ENCODE measurements at places on chromosomes 3 and 15.

DNA sequence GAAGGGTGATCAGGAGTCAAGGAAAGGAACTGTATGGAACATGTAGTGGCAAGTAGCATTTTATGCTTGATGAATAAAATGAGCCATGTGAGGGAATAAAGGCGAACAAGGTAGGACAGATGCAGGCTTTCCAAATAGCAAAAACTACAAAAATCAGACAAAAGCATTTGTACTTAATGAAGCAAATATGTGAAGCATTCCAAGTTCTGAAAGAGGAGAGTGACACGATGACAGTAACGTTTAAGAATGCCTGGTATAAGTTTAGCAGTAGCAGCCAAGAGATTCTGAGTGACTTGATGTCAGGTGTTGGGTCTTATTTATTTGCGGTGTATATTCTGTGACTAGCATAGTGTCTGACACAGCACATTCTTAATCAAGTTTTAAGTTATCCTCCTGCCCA lies 408.2 kb upstream of the RASGRP1 start:
- DNase-seq, result no peak

DNA sequence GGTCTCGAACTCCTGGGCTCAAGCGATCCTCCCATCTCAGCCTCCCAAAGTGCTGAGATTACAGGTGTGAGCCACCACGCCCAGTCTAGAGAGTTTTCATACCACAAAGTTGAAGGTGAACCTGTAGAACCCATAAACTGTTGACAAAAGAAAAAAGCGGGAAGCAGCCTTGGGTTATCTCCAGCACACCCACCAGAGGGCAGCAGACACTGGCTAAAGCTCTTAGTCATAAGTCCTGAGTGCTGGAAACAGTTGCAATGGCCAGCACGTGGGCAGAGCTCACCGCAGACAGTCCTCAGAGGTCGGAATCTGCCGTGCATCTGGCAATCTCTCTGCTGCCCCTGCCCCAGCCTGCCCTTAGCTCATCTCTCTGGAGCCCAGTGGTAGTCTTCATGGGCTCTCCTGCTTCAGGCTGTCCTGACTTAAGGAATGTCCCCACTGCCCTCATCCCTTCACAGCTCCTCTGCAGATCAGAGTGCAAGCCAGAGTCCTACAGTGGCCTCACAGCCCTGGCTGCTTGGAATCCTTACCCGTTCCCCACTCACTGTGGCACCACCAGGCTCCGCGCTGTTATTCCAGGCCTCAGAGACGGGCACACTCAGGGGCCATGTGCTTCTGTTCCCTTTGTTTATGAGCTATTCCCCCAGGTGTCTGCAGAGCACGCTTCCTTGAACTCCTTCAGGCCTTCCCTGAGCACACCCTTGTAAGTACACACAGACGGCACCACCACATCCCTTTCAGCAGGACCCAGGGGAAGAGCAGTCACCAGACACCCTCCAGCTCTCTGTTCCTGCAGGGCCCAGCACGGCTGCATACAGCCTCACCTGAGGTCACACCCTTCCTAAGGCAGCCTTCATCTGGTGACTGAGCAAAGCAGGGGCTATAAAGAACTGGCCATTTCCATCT lies 8.8 kb upstream of the ELP6 start:
- peak; percentile 44 for DNase-seq

DNA sequence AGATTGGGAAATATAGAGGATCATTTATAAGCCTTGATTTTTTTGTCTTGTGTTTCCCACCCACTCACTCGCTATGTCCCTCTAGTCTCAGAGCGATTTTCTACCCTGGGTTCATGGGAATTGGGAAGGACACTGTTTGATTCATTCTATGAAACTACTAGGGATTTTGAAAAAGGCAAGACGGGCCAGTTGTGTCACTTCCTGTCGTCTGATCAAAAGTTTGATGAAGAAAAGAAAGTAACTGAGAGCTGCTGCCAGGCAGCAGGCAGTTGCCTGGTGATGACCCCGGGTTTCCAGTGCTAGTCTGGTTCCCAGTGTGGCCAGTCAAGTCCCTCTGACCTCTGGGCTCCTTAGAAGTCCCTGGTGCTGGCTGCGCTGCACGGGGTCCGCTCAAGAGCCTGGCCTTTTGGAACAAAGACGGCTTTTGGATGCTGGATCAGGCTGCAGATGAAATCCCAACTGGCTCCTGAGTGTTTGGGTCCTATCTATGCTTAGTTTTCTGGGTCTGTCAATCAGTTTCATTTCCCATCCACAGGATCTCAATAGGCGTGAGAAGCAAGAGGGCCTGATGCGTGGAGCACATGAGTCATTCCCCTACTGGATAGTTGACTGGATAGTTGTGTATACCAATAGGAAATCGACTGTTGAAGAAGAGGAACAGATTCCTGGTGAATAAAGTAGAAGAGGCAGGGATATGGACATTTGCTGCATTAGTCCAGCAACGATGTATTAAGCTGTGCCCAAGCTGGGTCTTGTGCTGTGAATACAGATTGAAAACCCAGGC lies 89.7 kb downstream of the EEFSEC start:
- no peak for DNase-seq

DNA sequence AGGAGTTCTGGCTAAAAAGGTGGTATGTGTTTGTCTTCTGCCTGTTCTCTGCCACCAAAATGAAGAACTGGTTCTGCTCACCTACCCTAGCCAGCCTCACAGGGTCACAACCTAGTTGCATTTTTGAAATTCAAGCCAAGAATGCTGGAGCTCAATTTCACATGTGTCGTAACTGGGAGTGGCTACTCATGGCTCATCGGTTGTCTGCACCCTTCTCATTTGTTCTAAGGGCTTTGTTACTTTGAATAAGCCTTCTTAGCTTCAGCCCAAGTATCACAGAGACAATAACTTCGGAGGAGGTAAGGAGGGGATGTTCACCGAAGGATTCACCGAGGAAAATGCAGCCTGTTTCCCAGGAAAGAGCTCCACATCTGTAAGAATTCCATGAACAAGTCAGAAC lies 134.3 kb upstream of the RARB start:
- no peak for DNase-seq

DNA sequence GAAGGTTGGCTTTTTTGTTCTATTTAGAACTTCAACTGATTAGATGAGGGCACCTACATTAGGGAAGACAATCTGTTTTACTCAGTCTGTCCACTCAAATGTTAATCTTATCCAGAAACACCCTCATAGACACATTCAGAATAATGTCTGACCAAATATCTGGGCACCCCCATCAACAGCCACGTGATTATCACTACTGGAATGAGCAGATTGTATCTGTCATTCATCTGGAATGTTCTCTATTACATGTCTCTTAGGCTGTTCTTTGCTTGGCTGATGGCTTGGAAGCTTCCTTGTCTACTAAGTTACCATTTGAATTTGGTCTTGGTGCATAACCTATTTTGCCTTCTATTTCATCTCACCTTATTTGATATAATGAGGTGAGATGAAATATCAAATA lies 15.7 kb upstream of the LRRC58 start:
- no peak for DNase-seq
